ENCODE measurements at places on chromosomes 11 and 22. TPM values are rescaled to one million over a fixed set of nuclear protein-coding genes. Genes with fewer than 3 reads are reported as not detected.

ENTHD1 gene
- polyA plus RNA-seq = 0.23 TPM

TMEM45B gene
- polyA plus RNA-seq = 0.19 TPM

SYT13 gene
- polyA plus RNA-seq = not detected

ELMOD1 gene
- not detected for polyA plus RNA-seq

C22orf42 gene
- not detected for polyA plus RNA-seq

SCGB1C1 gene
- polyA plus RNA-seq = not detected

SCGB1D2 gene
- not detected for polyA plus RNA-seq

MS4A3 gene
- polyA plus RNA-seq = not detected

GLYATL1 gene
- polyA plus RNA-seq = not detected

APOL3 gene
- 52.0 TPM for polyA plus RNA-seq

PDE3B gene
- polyA plus RNA-seq = 5.5 TPM

CSNK2A3 gene
- polyA plus RNA-seq = 1.3 TPM

SPI1 gene
- polyA plus RNA-seq = 67.7 TPM

OR8D1 gene
- not detected for polyA plus RNA-seq

SLC5A12 gene
- not detected for polyA plus RNA-seq

SF3A1 gene
- polyA plus RNA-seq = 120 TPM

RIMBP3C gene
- 0.29 TPM for polyA plus RNA-seq

RBM4 gene
- polyA plus RNA-seq = 189 TPM

APOA4 gene
- polyA plus RNA-seq = not detected

CDON gene
- polyA plus RNA-seq = not detected

CLMP gene
- 0.31 TPM for polyA plus RNA-seq

OR9Q1 gene
- not detected for polyA plus RNA-seq

P2RX3 gene
- polyA plus RNA-seq = not detected

SEC14L2 gene
- polyA plus RNA-seq = 1.1 TPM

OR6A2 gene
- not detected for polyA plus RNA-seq

MISFA gene
- 0.89 TPM for polyA plus RNA-seq

OR6T1 gene
- not detected for polyA plus RNA-seq

TIGD3 gene
- polyA plus RNA-seq = 2.3 TPM

ADAMTS8 gene
- not detected for polyA plus RNA-seq

SULT4A1 gene
- not detected for polyA plus RNA-seq

CNTN5 gene
- not detected for polyA plus RNA-seq

SPA17 gene
- 1.0 TPM for polyA plus RNA-seq

PANX3 gene
- polyA plus RNA-seq = not detected

PARVA gene
- polyA plus RNA-seq = not detected

MIEF1 gene
- polyA plus RNA-seq = 24.8 TPM

MCM5 gene
- polyA plus RNA-seq = 78.2 TPM

RPLP2 gene
- polyA plus RNA-seq = 4,588 TPM

OVCH2 gene
- polyA plus RNA-seq = not detected
